ENCODE measurements at places on chromosomes 3 and 15.

DNA sequence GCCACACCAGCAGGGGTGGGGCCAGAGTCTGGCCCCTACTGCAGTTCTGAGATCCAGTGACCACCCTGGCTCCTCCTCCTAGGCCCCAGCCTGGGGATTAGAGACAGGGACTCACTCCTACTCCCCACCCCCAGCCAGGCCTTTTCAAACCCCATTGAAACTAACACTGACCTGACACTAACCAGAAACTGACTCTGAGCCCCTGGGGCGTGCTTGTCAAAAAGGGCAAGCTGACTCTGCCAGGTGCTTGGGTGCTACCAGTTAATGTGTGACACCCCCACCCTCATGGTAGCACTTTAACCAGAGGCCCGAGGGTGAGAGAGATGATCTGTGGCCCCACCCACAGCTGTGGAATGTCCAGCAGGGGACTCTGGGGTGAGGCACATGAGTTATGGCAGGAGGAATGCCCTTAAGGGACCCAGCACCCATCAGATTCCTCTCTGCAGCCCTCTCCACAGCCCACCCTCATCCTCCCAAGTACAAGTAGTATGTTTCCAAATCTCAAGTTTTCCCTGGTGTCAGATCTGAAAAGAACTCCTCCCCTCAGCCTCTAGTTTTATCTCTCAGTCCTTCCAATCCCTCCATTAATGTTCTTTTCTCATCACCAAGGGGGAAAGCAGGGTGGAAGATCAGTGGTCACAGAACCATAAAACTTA is 1.4 kb downstream of the PTH1R start:
- DNase-seq = no peak

GRCh38 chr15:58247855-58248842 is 110.0 kb downstream of the AQP9 start:
- no peak for DNase-seq

DNA sequence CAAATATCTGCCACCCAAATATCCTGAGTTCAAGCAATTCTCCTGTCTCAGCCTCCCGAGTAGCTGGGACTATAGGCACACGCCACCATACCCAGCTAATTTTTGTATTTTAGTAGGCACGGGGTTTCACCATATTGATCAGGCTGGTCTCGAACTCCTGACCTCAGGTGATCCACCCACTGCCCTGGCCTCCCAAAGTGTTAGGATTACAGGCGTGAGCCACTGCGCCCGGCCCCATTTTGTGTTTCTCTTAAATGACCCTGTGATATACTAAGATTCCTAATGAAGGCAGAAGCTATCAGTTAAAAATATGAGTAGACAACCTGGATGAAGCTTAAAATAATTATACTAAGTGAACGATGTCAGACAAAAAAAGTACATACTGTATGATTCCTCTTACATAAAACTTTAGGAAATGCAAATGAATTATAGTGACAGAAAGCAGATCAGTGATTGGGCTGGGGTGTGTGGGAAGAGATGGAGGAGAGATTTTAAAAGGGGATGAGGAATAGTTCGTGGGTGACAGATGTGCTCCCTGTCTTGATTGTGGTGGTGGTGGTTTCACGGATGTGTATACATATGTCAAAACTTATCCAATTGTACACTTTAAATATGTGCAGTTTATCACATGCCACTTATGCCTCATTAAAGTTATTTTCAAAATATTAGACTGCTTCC is 3.8 kb upstream of the KLHL40 start:
- no peak for DNase-seq

DNA sequence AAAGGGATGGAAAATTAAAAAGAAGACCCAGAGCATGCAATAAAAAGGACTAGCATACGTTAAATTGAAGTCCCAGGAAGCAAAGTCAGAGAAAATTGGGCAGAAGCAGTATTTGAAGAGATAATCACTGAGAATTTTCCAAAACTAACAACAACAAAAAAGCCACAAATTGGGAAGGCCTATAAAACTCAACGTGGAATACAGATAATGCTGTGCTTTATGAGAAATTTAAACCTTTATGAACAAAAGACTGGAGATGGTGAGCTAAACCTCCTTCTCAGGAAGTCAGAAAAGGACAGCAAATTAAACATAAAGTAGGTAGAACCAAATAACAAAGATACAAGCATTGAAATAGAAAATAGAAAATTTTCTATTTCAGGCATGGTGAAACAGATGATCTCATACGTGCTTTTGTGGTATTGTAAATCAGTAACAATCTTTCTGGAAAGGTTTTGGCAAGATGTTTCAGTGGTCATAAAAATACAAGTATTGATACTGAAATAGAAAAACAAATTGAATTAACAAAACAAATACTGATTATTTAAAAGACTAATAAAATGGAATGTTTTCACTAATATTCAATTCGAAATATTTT is 55.6 kb downstream of the LYSMD4 start:
- no peak for DNase-seq

- no peak for DNase-seq
Measured at GRCh38 chr15:86002444-86002843, 77.2 kb upstream of the AGBL1 start.

DNA sequence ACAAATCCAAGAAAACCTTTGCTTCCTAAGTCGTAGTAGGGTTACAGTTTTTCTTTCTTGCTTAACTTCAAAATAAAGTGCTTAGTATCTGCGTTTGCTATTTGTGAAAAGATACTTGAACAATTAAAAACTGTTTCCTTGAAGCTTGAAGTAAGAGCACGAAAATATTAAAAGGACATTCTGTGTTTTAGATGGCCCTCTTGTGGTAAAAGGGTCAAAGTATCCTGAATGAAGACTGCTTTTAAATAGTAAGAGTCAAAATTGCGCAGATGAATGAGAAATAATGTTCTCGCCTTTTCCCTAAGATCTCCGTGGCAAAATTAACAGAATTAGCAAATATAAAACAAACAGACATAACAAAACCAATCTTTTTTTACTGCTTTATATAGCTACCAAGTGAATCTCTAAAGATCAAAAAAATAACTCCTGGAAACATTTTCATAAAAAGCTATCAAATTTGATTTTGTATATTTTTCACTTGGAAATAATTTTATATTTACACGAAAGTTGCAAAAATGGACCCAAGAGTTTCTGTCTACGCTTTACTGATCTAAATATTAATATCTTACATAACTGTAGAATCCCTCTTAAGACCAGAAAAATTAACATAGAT is 175.4 kb downstream of the MBNL1 start:
- peak; percentile 20 for DNase-seq

GRCh38 chr15:29939404-29939803 is 117.1 kb upstream of the TJP1 start:
- DNase-seq = no peak

DNA sequence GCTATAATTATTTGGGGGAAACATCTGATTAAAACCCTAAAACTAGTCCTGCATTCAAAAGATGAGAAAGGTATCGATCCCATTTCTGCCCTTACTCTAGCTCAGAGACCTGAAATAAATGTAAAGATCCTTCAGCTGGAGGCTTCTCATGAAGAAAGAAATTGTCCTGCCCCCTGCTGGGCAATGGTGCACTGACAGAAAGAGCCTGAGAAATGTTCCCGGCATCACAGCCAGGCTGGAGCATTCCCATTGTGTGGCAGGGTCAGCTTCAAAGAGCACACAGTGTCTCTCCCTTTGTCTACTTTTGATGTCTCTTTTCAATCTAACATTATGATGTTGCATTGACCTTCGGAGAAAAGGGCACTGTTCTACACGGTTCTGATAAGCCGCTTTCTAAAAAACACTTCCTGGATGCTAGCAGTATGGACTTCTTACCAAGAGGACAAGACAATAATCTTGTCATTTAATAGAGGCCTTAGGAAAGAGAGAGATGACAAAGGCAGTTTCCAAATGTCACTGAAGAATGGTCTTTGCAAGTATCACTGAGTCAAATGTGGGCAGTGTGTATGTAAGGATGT is 287.5 kb downstream of the MAGI1 start:
- DNase-seq = no peak

GRCh38 chr15:57827021-57827420 is 120.5 kb downstream of the POLR2M start:
- peak; percentile 28 for DNase-seq

DNA sequence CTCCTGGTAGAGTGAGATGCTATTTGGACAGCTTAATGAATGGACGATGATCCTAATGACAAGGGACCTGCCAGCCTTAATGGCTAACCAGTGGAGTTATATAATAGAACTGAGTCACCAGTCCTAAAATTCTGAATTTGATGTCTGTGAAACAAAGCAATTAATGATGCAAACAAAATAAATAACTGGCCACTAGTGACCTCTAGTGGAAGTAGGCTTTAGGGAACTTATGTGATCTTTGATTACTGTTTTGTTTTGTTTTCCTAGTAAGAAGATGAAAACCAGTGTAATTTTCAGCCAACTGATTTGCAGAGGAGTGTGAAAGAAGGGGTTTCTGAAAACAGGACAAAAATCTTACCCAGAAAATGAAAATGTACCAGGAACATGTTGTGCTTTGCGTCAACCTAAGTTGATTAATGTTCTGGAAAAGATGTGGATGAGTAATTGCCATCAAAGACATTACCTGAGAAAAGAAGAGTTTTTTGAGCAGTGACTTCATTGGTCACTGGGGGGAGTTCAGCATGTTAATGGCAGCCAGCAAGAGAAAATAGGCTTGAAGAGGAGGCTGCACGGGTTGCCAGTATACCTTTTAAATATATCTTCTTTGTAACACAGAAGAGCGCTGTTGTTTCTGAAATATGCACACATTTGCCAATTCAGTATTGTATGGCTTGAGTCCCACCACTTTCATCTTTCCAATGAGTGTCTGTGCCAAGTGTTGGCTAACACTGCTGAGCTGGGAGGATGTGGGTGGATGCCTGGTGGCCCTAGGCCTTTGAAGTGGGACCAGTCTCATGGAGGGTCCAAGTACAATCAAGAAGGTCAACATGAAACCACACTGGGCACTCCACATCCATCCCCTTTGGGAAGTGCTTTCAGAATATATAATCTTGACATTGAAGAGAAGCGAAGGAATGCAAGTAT is 9.3 kb downstream of the VEPH1 start:
- DNase-seq = peak; percentile 15

GRCh38 chr3:98741121-98741716 is 21.9 kb upstream of the ST3GAL6 start:
- no peak for DNase-seq

- DNase-seq = no peak
Measured at GRCh38 chr3:72068621-72069020, 283.7 kb upstream of the PROK2 start.

- DNase-seq = no peak
Measured at GRCh38 chr15:90035095-90035839, 34.1 kb downstream of the ZNF710 start.

DNA sequence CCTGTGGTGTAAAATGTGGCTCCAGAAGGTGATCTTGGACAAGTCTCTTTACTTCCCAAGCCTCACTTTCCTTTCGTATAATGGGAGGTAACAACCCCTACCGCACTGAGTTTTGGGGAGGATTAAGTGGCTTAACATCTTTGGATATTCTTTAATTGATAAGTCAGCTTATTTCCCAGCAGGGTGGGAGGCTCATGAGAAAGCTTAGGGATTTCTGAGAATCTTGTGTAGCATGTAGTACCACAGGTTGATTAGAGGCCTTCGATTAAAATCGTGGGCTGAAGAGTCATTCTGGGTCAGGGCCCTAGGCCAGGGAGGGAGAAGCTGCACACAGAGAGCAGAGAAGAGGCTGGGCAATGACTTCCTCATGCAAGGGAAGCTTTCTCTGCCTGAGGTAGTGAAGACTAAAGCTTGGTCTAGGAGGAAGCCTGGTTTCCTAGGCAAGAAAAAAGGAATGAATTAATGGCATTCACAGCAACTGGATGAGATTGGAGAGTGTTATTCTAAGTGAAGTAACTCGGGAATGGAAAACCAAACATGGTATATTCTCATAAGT is 1.5 kb upstream of the NMNAT3 start:
- DNase-seq = no peak

DNA sequence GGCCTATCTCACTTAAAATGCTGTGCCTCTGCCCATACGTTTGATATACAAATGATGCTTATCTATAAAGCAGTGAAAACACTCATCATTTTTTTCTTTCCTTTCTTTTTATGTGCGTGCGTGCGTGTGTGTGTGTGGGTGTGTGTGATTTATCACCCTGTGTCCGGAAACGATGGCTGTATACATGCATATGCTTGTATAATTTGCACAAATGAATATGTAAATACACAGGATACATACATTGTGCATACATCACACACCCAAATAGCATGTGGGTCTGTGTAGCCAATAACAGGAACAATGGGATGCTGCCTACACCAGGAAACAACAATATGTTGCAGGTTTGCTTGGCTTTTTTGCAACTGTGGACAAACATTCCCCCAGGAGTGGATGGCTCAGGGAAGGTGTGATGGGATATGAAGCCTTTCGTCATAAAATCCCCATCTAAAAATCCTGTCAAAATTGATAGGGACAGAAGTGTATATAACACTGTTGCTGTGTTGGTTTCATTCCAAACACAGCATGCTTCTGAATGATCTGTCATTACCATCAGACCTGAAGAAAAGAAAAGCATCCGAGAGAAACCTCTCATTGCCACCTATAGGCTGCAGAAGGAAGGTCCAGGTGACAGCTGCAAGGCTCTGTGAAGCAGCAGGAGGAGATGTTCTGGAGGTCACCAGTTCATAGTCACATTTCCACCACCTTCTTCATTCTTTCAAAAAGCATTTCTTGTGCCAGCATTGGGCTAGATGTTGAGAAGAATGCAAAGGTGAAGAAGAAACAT is 503.9 kb upstream of the NR2F2 start:
- DNase-seq = no peak

DNA sequence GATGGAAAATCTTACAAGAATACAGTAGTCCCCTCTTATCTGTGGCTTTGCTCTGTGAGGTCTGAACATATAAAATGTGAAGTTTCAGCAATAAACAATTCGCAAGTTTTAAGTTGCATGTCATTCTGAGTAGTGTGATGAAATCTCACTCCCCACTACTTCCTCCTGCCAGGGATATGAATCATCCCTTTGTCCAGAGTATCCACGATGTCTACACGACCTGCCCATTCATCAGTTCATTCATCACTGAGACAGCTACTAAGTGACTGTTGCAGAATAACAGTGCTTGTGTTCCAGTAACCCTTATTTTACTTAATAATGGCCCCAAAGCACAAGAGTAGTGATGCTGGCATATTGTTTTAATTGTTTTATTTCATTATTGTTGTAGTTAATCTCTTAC is 489.2 kb upstream of the UBE2E2 start:
- DNase-seq = no peak

- DNase-seq = no peak
Measured at GRCh38 chr3:144028798-144029411, 57.3 kb downstream of the DIPK2A start.

GRCh38 chr15:85727068-85727467 is 67.7 kb downstream of the KLHL25 start:
- no peak for DNase-seq

DNA sequence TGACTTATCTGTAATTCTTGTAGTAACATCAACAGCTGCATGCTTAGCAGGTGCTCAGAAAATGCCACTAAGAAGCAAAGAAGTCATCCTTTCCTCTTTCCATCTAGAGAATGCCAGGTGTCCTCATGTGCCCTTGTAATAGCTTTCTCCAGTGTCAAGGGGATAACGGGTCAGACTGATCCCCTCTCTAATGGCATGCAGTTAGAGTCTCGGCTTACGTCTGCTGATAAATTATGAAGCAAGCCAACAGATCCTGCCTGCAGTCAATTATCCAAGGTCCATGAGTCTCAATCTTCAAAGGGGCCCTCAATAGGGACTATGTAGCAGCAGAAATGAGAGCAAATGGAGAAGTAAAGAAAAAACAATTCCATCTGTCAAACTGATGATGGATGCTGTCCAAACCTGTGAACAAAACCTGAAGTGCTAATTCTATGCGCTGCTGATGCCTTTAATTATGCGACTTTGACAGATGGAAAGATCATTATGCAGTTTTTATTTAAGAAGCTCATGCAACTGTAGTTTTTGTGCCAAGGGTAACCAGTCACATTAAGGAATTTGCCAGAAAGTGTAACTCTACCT is 162.8 kb upstream of the PEX5L start:
- no peak for DNase-seq

All from activated CD4-positive, alpha-beta T cell treated with anti-CD3 and anti-CD28 coated beads, Interleukin-2, Interleukin-4, amounts not matched to agents 100 ng/mL and 50 ng/mL, durations not matched to agents 16 hours and 8 hours (primary cell).